ENCODE measurements at places on chromosomes 11 and 22.

DNA sequence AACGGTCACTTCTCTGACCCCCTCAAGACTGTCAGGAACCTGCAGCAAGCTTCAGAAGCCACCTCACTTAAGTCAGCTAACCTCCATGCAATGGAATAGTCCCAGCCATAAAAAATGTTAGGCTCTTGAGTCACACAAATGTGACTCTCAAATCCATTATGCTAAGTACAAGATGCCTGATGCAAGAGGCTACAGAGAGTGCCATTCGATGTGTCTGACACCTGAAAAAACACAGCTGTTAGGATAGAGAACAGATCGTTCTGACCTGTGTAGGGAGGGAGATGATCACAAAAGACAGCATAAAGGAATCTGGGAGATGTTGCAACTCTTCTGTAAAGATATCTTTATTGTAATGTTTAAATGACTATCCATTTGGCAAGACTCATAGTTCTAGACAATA is 712.4 kb downstream of the TBC1D22A start:
- H3K36me3 ChIP-seq, result no peaks in the 10 kb centered on the region
- peaks cover 17% of the 10 kb centered on the region for H3K4me1 ChIP-seq
- no peak for DNase-seq
- peak overlapping the region; percentile 68 for H3K4me3 ChIP-seq
- H3K27ac ChIP-seq, result no peak overlapping the region
- H3K27me3 ChIP-seq, result peaks cover 37% of the 10 kb centered on the region

- DNase-seq, result no peak
- no peak overlapping the region for H3K4me3 ChIP-seq
- H3K27me3 ChIP-seq, result no peaks in the 10 kb centered on the region
- no peak overlapping the region for H3K27ac ChIP-seq
- no peaks in the 10 kb centered on the region for H3K4me1 ChIP-seq
Observed at GRCh38 chr11:28537822-28538221, 429.6 kb downstream of the METTL15 start.

GRCh38 chr11:122226810-122227379 is 110.9 kb upstream of the BLID start:
- H3K4me3 ChIP-seq, result no peak overlapping the region
- H3K4me1 ChIP-seq, result no peaks in the 10 kb centered on the region
- no peak overlapping the region for H3K27ac ChIP-seq
- H3K27me3 ChIP-seq, result no peaks in the 10 kb centered on the region
- H3K36me3 ChIP-seq, result no peaks in the 10 kb centered on the region
- no peak for DNase-seq

GRCh38 chr11:20157728-20158127 is 2.5 kb downstream of the DBX1 start:
- H3K36me3 ChIP-seq, result peaks cover 18% of the 10 kb centered on the region
- no peak for DNase-seq
- H3K4me1 ChIP-seq, result peaks cover 4% of the 10 kb centered on the region
- no peak overlapping the region for H3K27ac ChIP-seq

- peak within 1 kb of the TSS; percentile 98 for H3K27ac ChIP-seq
- peaks cover 45% of the 10 kb centered on the region for H3K4me1 ChIP-seq
- DNase-seq, result peak; percentile 93
Observed at GRCh38 chr11:118359295-118359958, at the start of gene UBE4A. UBE4A (plus strand) TSS chr11:118359600; CDS start chr11:118365081, 5,481 bp downstream.

GRCh38 chr11:80638296-80638695 is 1197.5 kb upstream of the TENM4 start:
- H3K4me3 ChIP-seq, result no peak overlapping the region
- no peak for DNase-seq

GRCh38 chr11:15589070-15589626 is 474.4 kb downstream of the INSC start:
- no peak for DNase-seq
- no peak overlapping the region for H3K27ac ChIP-seq
- no peak overlapping the region for H3K4me3 ChIP-seq

GRCh38 chr11:64656862-64657261 is 65.8 kb downstream of the SLC22A12 start:
- peaks cover 7% of the 10 kb centered on the region for H3K4me1 ChIP-seq
- H3K27ac ChIP-seq, result no peak overlapping the region
- no peak for DNase-seq
- H3K27me3 ChIP-seq, result peaks cover 12% of the 10 kb centered on the region

DNA sequence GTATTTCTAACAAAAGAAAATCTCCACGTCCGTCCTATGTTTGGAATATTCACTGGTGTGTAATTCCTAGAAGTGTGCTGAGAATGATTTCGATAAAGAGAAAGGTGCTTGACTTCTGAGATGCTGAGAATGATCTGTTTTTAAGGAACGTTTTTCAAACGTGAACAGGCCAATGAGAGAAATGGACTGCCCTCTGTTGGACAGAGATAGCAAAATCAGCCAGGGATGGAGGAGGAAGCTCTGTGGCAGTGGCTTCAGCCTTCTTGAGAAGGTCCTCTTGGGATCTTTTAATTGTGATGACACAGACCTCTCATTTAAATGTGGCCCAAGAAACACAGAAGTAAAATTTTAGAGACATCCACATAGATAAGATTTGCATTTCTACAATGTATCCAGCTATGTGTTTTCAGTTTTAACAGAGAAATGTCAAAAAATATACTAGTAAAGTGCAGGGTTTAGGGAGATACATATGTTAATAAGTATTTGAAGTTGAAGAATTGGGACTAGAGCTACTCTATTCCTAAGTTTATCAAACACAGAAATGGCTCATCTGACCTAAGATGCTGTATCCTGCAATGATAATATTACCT is 84.0 kb upstream of the RCN1 start:
- no peak for DNase-seq
- no peak overlapping the region for H3K27ac ChIP-seq
- H3K4me1 ChIP-seq, result peaks cover 2% of the 10 kb centered on the region
- peaks cover 66% of the 10 kb centered on the region for H3K27me3 ChIP-seq

GRCh38 chr11:91810871-91811270 is 413.7 kb upstream of the FAT3 start:
- no peaks in the 10 kb centered on the region for H3K4me1 ChIP-seq
- no peaks in the 10 kb centered on the region for H3K36me3 ChIP-seq
- no peak overlapping the region for H3K27ac ChIP-seq
- no peaks in the 10 kb centered on the region for H3K27me3 ChIP-seq
- H3K4me3 ChIP-seq, result no peak overlapping the region
- DNase-seq, result no peak

- peaks cover 23% of the 10 kb centered on the region for H3K4me1 ChIP-seq
- peak overlapping the region; percentile 63 for H3K27ac ChIP-seq
- no peak for DNase-seq
- peak overlapping the region; percentile 24 for H3K4me3 ChIP-seq
- peaks cover 4% of the 10 kb centered on the region for H3K36me3 ChIP-seq
Observed at GRCh38 chr11:123517559-123518364, 87.7 kb downstream of the GRAMD1B start.

DNA sequence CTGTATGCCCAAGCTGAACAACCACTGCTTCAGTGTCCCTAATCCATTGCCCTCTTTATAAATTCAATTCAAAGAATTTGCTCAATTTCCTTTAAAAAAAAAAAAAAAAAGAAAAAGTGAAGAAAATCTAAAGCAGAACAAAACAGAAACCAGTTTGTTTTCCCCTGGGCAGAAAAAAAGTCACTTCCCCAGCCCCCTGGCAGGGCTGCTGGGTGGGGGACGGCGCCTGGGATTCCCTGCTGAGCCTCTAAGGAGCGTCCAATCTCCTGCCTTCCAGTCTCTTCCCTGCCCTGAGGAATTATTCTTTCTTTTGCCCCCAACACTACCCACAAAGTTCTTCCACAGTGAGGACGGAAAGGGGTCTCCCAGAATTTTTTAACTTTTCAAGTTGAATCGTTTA is 23.9 kb downstream of the DKK3 start:
- no peak overlapping the region for H3K27ac ChIP-seq
- H3K36me3 ChIP-seq, result peaks cover 2% of the 10 kb centered on the region
- H3K27me3 ChIP-seq, result peaks cover 16% of the 10 kb centered on the region
- H3K4me3 ChIP-seq, result no peak overlapping the region

- DNase-seq, result no peak
- H3K27me3 ChIP-seq, result peaks cover 32% of the 10 kb centered on the region
- no peak overlapping the region for H3K4me3 ChIP-seq
- no peaks in the 10 kb centered on the region for H3K4me1 ChIP-seq
- peaks cover 2% of the 10 kb centered on the region for H3K36me3 ChIP-seq
Observed at GRCh38 chr22:33000342-33001280, 57.6 kb downstream of the SYN3 start.

DNA sequence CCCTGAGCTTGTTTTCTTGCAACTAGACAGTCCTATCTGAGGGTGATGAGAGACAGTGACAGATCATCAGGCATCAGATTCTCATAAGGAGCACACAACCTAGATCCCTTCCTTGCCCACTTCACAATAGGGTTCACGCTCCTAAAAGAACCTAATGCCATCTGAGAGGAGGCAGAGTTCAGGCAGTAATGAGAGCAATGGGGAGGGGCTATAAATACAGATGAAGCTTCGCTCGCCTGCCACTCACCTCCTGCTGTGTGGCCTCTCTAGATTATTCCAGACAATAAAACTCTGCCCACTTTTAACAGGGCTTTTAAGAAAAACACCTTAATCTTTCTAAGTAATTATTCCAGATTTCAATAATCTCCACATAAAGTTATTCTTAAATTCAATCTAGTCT is 43.9 kb upstream of the PAK1 start:
- H3K27me3 ChIP-seq, result peaks cover 13% of the 10 kb centered on the region
- H3K27ac ChIP-seq, result no peak overlapping the region
- DNase-seq, result no peak
- no peak overlapping the region for H3K4me3 ChIP-seq
- no peaks in the 10 kb centered on the region for H3K36me3 ChIP-seq
- H3K4me1 ChIP-seq, result no peaks in the 10 kb centered on the region

- peaks cover 12% of the 10 kb centered on the region for H3K36me3 ChIP-seq
- no peak overlapping the region for H3K4me3 ChIP-seq
- H3K4me1 ChIP-seq, result peaks cover 21% of the 10 kb centered on the region
- H3K27ac ChIP-seq, result no peak overlapping the region
- no peaks in the 10 kb centered on the region for H3K27me3 ChIP-seq
Observed at GRCh38 chr11:59671471-59671870, 2.6 kb upstream of the PATL1 start.

DNA sequence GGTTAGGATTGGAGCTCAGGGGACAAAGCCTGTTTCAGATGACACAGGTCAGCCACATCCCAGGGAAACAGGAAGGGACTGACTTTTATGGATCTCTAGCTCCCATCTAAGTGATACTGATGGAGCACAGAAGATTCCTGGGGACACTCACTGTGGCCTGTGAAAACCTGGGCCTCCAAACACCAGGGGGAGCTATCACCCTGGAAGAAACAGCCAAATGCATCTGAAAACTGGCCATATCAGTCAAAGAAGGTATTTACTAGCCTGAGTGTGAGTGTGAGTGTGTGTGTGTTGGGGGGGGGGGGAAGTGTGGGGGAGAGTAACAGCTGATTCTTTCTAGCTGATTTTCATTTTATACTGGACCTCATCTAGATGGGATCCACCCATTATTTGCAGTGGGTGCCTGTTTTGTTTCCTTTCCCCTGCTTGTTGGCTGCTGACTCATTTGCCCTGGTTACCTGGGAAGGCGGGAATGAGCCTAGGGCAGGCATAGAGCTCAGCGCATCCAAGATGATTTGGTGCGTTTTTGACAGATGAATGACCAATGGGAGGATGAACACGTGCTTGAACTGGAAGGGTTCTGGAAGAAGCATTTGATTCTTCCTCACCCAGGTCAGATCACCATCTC is 284.0 kb downstream of the KIRREL3 start:
- peaks cover 48% of the 10 kb centered on the region for H3K27me3 ChIP-seq
- no peak for DNase-seq
- no peak overlapping the region for H3K4me3 ChIP-seq
- no peak overlapping the region for H3K27ac ChIP-seq
- H3K36me3 ChIP-seq, result no peaks in the 10 kb centered on the region

- no peak overlapping the region for H3K4me3 ChIP-seq
- DNase-seq, result no peak
- no peak overlapping the region for H3K27ac ChIP-seq
- H3K27me3 ChIP-seq, result peaks cover 88% of the 10 kb centered on the region
- H3K36me3 ChIP-seq, result peaks cover 2% of the 10 kb centered on the region
Observed at GRCh38 chr11:93921695-93922468, 71.5 kb upstream of the VSTM5 start.

DNA sequence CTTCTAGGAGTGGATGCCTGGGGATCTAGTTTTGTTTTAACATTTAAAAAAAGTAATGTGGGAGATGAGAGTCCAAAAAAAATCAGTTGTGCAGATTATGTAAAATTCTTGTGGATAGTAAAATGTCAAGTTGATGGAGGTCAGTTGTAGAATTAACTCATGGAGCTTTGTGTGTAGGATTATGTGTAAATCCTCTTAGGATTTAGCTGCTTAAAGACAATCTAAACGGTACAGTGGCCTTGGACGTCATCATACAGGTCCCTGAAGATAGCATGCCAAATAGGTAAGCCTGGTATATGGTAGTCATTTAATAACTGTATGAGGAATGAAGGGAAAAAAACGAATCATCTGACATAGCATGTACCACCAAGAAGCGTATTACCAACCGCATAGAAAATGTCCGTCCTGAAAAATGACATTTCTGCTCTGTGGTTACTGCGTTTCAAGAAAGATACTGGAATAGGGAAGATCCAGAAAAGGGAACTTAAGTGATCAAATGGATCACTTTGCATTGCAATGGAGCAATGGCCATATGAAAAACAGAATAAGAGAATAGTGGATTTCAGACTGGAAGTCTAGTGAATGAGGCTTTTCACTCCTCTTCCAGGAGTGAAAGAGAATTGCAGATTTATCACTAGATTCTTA is 61.3 kb downstream of the BCL2L13 start:
- H3K27me3 ChIP-seq, result no peaks in the 10 kb centered on the region
- H3K27ac ChIP-seq, result no peak overlapping the region
- H3K4me3 ChIP-seq, result no peak overlapping the region
- no peaks in the 10 kb centered on the region for H3K4me1 ChIP-seq

DNA sequence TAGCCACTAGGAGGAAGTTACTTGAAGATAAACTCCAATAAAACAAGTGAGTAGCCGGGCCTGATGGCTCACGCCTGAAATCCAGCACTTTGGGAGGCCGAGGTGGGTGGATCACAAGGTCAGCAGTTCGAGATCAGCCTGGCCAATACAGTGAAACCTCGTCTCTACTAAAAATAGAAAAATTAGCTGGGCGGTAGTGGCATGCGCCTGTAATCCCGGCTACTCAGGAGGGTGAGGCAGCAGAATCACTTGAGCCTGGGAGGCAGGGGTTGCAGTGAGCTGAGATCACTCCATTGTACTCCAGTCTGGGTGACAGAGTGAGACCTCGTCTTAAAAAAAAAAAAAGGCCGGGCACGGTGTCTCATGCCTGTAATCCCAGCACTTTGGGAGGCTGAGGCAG is 34.0 kb upstream of the CLPB start:
- H3K27me3 ChIP-seq, result peaks cover 80% of the 10 kb centered on the region
- no peak overlapping the region for H3K4me3 ChIP-seq
- DNase-seq, result no peak
- H3K27ac ChIP-seq, result no peak overlapping the region
- H3K36me3 ChIP-seq, result no peaks in the 10 kb centered on the region

DNA sequence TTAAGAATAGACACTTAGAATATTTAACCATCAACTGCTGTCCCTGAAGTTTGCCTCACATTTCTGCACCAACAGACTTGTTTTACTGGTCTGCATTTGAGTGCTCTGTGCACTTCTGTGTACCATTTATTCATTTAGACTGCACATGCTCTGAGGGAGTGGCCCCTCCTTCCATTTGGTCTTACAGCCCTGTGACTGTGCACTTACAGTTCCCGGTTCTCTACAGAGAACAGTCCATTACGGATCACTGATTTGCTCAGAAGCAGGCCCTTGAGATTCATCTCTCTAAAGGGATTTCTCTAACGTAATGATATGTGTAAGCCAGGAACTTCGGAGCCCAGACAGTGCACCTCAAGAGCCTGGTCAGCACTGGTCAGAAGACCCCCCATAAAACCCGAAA is 247.3 kb upstream of the BLID start:
- H3K4me1 ChIP-seq, result no peaks in the 10 kb centered on the region
- no peak for DNase-seq
- no peaks in the 10 kb centered on the region for H3K36me3 ChIP-seq
- peaks cover 29% of the 10 kb centered on the region for H3K27me3 ChIP-seq
